CD4-positive, alpha-beta T cell treated with Interleukin-6 for 4 hours (primary cell): ENCODE measurements at places on chromosomes 5 and 9.

DNA sequence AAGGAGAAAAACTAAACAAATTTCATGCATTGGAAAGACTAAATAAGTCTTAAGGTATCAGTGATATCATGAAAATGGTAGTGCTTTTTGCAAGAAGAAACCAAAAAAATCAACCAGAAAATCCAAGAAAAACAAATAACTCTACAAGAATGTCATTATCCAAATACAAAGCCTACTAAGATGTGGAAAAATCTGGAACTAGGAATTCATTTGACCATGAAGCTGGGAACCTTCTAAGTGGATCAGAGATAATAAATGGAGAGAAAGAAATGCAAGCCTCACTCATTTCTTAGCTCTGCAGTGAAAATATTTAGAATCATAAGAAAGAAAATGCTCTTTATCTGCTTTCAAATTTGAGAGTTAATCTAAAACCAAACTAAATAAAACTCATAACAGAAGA, 51.3 kb downstream of the RASEF start:
- no peak for DNase-seq

GRCh38 chr5:156208271-156208670, 118.7 kb upstream of the SGCD start:
- no peak for DNase-seq

DNA sequence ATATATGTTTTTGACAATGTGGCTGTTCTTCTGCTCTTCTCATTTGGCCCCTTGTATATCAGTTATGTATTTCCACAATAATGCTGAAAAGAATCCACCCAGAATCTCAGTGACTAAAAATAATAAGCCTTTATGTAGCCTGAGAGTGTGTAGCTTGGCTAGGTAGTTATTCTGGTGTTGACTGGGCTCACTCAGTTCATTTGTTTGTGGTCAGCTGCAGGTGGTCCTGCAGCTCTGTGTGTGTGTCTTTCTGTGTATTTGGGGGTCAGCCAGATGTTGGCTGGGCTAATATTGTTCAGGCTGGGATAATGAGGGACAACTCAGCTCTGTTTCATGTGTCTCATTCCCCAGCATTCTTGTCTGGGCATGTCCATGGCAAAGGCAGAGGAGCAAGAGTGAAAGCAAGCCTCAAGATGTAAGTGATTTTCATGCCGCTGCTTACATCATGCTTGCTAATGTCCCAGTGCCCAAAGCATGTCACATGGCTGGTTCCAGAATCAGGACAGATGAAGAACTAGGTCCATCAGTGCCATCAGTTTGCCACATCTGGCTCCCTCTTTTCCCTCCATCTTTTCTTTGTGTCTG, 162.8 kb downstream of the KCTD16 start:
- no peak for DNase-seq

DNA sequence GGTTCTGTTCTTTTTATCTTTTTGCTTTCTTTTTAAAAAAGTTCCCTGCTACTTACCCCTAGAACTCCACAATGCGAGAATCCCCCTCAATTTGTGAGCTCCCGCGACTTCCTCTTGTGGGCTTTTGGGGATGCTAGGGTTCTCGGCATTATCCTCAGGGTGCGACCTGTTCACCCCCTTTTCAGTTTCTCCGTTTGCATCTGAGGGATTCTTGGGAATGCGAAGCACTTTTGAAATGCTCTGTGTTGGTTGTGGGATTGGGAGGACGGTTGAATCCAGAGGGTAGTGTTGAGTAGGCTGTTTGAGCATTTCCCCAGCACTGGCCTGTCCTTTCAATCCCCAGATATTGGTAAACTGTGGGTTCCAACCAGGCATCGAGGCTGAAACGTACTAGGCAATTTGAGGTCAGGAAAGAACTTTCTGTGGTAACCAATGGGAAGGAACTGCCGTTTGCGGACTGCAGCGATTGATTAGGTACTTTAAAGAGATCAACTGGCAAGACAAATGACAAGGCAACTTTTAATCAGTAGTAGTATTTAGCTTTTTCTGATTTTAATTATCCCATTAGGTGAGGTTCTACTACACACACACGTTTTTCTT, 415 bp downstream of the XRCC4 start:
- DNase-seq, result no peak

DNA sequence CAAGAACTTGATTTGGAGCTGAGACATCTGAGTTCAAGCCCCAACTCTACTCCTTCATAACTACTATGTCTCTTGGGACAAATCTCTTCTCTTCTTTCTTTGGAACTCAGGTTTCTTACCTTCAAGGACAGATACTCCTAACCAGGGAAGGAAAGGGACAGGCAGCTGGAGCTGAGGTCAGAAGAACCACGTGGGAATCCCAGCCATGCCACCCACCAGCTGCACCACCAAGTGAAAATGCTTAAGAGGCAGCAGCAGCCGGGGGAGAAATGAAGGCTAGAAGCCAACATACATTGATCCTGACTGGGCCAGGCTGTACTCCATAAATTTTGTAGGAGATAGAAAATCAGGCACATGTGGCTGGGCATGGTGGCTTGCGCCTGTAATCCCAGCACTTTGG, 9.6 kb upstream of the OR5C1 start:
- no peak for DNase-seq

- no peak for DNase-seq
These were observed 1.1 kb downstream of the ATPSCKMT start for GRCh38 chr5:10248378-10249260.

DNA sequence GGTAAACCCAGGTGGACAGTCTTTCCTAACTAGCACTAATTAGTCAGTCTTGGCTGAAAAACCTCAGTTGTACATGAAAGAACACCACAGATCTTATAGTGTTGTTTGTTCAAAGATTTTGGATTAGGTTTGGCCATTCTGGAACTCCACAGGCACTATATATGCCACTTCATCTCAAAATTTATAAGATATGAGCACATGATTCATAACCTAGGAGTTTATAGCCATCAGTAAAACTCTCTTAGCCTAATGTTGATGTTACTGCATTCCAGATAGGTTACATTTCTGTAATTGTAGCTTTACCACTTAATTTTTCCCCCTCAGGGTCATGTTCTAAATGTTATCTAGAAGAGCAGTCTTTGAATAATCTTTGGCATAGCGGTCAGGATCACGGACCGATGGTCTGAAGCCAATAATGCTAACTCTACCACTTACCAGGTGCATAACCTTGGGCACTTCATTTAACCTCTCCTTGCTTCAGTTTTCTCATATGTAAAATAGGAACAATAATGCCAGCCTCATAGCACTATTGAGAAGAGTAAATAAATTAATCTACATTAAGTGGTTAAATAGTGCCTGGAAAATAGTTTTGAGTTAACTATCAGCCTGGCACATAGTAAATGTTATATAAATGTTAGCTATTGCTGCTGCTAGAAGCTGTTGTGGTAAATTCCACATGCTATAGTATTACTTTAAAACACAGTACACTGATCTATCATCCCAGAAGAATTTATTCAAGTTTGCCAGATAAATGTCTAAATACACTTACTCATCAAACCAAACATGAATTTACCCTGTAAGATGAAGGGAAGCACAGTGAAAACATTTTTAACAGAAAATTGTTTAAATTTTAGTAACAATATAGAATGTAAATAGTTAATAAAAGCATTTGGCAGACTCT, 743.9 kb downstream of the NR2F1-AS1 start:
- no peak for DNase-seq

- DNase-seq, result no peak
These were observed 62.7 kb downstream of the ERAP1 start for GRCh38 chr5:96745025-96745424.

- DNase-seq, result no peak
These were observed 360.1 kb upstream of the PANK3 start for GRCh38 chr5:168939156-168939800.

DNA sequence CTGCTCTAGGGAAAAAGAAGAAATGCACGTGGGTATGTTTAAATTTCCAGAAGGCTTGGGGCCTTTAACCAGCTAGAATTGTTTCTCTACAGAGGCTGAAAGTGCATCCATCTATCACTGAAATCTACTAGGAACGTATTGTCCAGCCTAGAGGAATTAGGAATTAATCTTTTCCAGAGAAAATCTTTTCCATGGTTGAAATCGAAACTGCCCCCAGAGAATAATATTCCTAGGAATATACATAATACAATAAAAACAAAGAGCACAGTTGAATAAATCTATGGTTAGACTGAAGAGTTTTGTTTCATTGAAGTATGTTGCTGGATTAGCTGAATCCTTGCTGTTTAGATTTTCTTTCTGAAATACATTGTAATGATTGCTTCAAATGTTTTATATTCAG, 378.5 kb downstream of the PLK2 start:
- no peak for DNase-seq

GRCh38 chr5:122412966-122413365, 100.9 kb downstream of the SNCAIP start:
- DNase-seq, result no peak

DNA sequence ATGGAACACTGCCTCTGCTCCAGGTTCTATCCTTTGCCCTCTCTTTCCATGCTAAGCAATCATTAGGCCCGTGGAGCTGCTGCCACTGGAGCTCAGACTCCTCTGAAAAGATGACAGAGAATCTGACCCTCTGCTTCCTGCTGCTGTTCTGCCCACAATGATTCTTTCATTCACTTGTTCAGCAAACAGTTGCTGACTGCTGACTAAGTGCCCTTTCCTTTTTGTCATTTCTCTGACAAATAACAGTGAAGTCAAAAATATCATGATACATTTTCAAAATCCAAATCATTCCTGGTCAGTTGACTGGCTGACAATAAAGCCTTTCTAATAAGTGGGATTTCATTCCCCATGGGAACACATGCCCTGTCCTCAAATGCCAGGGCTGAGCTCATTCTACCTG, 110.1 kb downstream of the SIL1 start:
- no peak for DNase-seq

DNA sequence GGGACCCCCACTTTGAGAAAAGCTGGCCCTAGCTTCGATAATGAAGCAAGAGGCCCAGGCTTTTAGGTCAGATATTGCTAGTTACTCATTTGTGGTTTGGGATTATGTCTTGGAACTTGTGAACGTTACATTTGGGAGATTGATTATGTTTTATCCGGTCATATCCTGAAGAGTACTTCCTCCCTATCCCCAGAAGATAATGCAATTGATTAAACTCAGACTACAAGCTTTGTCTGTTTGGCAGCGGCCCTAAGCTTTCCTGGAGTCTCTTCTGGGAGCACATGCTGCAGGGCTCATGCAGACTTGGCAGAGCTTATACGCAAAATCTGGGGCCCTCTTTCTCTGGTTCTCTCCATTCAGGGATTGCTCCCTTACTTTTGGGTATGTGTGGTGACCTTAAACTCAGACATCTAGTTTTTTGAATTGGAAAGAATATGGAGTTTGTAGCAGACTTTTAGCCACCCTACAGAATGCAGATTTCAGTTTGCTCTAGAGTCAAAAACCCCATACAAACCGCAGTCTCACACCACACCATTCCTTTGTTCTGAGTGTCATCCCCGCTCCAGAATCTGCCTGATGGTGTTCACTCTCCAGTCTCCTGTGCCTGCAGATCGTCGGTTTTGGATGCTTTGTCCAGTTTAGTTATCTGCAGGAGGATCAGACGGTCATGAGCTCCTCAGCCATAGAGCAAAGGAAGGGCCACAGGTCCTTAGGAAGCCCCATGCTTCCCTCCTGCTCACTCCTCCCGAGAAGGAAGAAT, 449.5 kb upstream of the TRPC7 start:
- DNase-seq, result no peak
